ENCODE measurements at places on chromosomes 1 and 21.
A peak's percentile ranks its signal among the peaks of the same experiment; 100 is the strongest.

GRCh38 chr1:235697508-235697907 lies 47.9 kb upstream of the GNG4 start:
- DNase-seq, result no peak

- no peak for DNase-seq
These were observed 10.5 kb downstream of the C1orf198 start for GRCh38 chr1:230857822-230858221.

- DNase-seq, result peak; percentile 77
These were observed 9.3 kb upstream of the PHGDH start for GRCh38 chr1:119702384-119702783.

GRCh38 chr1:68230901-68231626 lies 1.3 kb downstream of the WLS start:
- DNase-seq, result no peak

DNA sequence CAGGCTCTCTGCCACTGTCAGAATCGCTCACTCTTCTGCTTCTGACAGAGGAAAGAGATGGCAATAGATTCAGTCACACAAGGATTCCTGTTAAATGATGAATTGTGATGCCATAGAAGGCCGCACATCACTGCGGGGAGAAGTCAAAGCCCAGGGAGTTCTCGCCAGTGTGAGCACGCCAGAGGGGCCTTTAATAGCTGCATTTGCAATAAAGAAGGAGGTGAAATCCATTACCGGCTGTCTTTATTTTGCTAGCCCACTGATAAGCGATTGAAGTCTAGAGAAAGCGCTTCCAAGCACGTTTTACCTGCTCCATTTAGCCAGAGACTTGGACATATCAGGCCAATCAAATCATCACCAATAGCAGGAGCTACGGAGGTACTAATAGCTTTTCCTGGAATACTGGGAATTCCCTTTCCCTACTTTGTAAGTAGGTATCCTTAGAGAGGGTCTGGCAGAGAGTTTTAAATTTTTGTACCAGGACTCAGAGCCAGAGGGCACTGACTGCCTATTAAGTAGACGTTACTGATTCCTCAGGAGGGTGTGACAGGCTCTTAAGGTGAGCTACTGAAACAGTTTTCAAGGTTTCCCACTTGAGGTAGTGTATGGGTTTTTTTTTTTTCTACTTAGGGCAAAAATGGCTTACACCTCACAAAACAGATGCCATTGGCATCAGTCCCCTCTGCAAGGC lies 10.2 kb upstream of the TARBP1 start:
- no peak for DNase-seq

- no peak for DNase-seq
These were observed 25.2 kb upstream of the GNPAT start for GRCh38 chr1:231215681-231216385.

DNA sequence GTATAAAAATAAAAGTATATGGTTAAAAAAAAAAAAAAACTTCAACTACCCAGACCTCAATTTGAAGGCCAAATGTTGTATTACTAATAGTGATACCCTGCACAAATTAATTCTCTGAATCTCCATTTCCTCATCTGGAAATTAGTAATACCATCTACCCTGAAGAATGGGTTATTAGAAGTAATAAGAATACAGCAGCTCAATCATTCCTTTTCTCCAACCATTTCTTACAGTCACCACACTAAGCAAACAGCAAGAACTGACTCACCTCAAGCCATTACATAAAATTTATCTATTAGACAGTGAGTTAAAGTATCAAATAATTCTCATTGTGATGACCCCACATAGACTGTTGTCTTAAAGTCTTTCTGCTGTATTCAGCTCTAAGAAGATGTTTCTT lies 39.6 kb downstream of the RERE start:
- no peak for DNase-seq

DNA sequence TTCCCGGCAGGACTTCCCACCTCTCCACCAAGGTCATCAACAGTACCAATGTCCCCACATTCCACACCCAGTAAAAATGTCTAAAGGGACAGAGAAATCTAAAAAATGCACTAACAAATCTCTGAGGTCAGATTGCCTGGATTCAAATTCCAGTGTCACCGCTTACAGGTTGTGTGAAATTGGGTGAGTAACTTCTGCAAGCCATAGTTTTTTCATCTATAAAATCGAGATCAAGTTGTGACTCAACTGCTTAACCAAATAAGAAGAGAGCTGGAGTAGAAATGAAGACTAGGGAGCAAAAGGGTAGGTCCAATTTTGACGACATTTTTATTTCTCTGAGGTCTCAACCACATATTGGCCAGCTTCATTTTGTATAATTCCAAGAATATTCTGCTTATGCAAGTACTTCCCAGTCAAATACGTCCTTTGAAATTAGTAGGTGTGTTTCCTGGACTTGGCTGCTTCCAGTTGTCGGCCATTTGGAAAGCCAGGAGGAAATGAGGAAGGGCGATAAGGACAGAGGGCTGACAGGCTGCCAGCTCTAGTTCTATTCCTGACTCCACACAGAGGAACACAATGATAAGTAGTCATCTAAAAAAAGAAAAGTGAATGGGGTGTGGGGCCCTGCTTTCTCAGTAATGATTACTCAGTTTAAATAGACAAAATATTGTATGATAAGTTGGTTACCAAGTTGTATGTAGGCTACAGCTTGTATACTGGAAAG lies 57.7 kb upstream of the ZC3H11B start:
- DNase-seq, result no peak

DNA sequence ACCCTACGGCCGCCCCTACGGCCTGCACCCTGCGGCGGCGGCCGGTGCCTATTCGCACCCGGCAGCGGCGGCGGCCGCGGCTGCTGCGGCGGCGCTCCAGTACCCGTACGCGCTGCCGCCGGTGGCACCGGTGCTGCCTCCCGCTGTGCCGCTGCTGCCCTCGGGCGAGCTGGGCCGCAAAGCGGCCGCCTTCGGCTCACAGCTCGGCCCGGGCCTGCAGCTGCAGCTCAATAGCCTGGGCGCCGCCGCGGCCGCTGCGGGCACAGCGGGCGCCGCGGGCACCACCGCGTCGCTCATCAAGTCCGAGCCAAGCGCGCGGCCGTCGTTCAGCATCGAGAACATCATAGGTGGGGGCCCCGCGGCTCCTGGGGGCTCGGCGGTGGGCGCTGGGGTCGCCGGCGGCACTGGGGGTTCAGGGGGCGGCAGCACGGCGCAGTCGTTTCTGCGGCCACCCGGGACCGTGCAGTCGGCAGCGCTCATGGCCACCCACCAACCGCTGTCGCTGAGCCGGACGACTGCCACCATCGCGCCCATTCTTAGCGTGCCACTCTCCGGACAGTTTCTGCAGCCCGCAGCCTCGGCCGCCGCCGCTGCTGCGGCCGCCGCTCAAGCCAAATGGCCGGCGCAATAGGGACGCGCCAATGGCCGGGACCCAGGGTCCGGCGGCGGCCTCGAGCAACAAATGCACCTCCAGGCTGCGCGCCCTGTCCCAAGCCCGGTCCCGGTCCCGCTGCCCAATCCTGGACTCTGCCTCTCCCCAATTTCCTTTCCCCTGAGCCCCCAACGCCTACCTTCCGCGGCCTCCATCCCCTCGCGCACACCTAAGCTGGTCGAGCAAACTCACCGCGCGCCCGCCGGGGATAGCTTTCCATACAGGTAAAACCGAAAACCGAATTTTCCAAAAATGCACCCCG lies 1.8 kb downstream of the FOXD3 start:
- DNase-seq, result no peak

DNA sequence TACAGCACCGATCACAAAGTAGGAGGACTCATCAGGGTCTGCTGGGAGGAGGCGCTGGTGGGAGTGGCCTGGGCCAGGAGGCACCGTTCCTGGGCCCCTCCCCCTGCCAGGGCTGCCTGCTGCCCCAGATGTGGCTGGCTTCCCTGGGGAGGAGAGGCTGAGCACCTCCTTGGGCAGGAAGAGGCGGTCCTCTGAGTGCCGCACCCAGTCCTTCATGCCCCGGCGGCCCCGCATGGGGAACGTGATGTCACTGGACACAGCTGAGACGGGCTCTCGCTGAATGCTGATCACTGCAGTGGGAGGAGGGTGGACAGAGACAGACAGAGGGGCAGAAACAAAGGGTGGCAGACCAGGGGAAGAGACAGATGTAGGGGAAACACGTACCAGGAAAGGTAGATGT lies 24.8 kb downstream of the ADGRB2 start:
- no peak for DNase-seq

GRCh38 chr1:62687903-62688686 lies at the start of gene DOCK7:
TSS of gene DOCK7 (minus strand) at chr1:62688386. CDS start at chr1:62688264, 122 bp downstream.
- peak; percentile 48 for DNase-seq

DNA sequence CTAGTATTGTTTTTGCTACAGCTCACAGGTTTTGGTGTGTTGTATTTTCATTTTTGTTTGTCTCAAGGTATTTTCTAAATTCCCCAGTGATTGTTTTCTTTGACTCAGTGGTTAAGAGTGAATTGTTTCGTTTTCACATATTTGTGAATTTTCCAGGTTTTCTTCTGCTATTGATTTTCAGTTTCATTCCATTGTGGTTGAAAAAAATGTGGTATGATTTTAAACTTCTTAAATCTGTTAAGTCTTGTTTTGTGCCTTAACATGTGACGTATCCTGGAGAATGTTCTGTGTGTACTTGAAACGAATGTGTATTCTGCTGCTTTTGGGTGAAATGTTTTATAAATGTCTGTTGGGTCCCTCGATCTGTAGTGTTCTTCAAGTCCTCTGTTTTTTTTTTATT lies 117.9 kb downstream of the KIF26B start:
- DNase-seq, result no peak

- no peak for DNase-seq
These were observed 38.4 kb upstream of the CCSAP start for GRCh38 chr1:229381234-229381633.

DNA sequence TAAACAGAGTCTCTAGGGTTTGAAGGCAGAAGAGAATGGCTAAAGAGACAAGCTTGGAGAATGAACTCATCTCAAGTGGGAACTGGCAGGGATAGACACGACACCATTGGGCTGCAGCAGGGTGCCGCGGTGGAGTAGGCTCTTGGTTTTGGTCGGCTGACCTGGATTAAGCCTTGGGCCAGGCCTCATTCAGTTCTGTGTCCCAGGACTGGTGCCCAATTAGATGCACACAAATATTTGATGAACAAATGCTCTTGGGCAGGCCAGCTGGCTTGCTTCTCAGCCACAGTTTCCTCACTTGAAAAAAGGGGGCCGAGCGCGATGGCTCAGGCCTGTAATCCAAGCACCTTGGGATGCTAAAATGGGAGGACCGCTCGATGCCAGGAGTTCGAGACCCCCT lies 53.4 kb upstream of the CITED4 start:
- no peak for DNase-seq

DNA sequence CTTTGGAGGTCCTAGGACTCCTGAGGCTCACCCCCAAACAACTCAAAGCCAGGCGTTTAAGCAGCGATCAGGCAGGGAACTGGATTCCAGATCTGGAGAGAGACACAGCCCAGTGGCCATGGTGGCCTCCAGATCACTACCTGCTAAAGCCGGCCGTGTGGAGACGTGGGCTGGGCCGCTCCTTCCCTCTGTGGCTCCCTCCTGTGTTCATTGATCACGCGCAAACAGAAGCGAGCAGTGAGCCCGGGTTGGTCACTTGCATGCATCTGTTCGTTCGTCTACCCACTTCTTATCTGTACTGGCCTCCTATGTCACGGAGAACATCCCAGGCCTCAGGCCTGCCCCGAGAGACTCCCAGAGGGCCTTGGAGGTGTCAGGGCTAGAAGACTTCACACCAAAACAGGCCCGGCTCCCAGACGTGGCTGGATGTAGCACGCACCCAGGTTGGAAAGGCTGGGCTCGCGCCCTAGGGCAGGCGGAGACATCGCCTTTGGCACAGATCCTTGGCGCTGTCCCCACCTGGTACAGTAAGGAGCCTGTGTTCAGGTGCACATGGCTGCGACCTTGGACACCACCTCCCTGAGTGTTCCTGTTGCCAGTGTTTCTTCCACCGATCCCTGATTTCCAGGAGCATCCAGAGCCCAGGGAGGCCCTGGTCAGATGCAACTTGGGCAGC lies 76.7 kb upstream of the ARHGEF16 start:
- no peak for DNase-seq

- no peak for DNase-seq
These were observed 27.7 kb downstream of the IL12RB2 start for GRCh38 chr1:67335411-67335810.

- DNase-seq, result peak; percentile 45
These were observed 1.5 kb downstream of the PARP1 start for GRCh38 chr1:226406401-226406881.

DNA sequence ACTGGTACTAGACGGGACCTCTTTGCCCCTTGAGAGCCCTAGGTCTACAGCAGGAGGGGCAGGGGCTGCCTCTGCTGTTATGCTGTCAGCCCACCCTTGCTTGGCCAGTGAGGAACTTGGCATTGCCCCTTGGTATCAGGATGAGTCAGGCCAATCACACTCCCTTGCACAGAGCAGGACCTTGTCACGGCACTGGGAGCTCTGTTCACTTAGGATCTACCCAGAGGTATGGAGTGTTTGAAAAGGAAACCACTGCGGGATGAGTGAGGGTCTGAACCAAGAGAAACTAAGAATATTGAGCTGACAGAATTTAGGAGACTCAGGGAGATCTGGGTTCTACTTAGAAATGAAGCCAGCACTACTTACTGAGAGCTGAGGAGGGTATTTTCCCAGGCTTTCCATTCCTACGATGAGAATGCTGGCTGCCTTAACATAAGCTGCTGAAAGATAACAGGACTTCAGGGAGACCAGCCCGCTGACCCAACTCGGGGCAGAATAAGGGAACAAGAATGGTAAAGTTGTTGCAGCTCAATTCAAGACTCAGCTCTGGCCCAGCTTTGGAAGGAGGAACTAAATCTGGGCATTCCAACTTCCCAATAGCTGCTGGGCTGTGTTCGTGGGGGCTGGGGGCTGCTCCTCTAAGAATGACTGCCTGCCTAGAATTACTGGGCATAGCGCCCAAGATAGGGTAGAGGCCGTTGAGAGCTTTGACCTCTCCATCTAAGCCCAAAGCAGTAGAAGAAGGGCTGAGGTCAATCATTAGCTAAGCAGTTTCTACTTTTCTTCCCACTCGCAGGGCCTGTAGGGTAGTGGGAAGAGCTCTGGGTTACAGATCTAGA lies 1.5 kb downstream of the FABP3 start:
- DNase-seq, result no peak

- DNase-seq, result no peak
These were observed 197.2 kb downstream of the C1orf94 start for GRCh38 chr1:34373912-34374311.

GRCh38 chr21:41678016-41678923 lies 88.6 kb downstream of the RIPK4 start:
- no peak for DNase-seq

DNA sequence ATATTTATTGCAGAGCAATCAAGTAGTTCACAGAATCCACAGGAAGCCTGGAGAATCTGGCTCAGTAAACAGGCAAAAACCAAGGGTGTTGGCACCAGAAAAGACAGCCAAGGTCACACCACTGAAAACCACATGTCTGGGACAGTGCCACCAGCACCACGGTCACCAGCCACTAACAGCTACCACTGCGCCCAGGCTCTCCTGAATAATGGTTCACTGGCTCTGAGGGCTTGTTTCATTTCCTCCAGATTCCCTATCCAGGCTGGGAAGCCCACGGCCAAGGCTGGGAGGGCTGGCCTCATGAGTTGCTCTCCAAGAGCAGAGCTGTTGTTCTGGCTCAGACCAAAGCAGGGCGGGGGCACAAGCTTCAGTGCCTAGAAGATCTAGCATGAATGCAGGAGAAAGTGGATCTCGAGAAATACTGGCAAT lies 54.5 kb upstream of the PTGFRN start:
- no peak for DNase-seq

GRCh38 chr1:94017155-94017829 lies 103.7 kb downstream of the ABCA4 start:
- no peak for DNase-seq

Measured in HS-5 (cell line).